Left lung (tissue), 14 donors: ENCODE measurements at places on chromosomes 6 and 20.
A peak's percentile ranks its signal among the peaks of the same experiment; 100 is the strongest.

- DNase-seq, result no peak
These were observed 371.8 kb downstream of the MAFB start for GRCh38 chr20:40317156-40317790.

GRCh38 chr6:41602864-41603608, 35.2 kb upstream of the MDFI start:
- DNase-seq, result peak; percentile 85

- no peak for DNase-seq
These were observed 65.2 kb downstream of the TRAM2 start for GRCh38 chr6:52511572-52512151.

GRCh38 chr20:24528583-24529368, 59.3 kb downstream of the SYNDIG1 start:
- no peak for DNase-seq

- DNase-seq, result no peak
These were observed 106.0 kb downstream of the SYCP2 start for GRCh38 chr20:59827138-59828056.

GRCh38 chr6:16533210-16533609, 228.1 kb downstream of the ATXN1 start:
- DNase-seq, result no peak

GRCh38 chr20:63112491-63113219, 103.3 kb downstream of the YTHDF1 start:
- DNase-seq, result no peak

- no peak for DNase-seq
These were observed 55.5 kb downstream of the CD2AP start for GRCh38 chr6:47532981-47533585.

GRCh38 chr20:38875175-38875993, 50.8 kb upstream of the FAM83D start:
- DNase-seq, result no peak

DNA sequence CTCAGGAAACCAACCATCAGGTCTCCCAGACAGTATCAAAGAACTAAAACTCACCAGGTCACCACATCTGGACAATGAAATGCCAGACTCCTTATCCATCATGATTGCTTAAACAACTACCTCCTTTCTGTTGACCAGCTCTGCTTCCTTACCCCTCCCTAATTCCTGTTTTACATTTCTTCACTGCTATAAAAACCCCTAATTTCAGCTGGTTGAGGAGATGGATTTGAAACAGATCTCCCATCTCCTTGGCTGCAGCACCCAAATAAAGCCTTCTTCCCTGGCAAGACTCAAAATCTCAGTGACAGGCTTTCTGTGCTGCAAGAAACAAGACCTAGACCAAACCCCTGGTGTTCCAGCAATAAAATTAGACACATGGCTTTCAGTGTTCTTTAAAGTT, 40.3 kb downstream of the MYLK4 start:
- DNase-seq, result no peak

GRCh38 chr20:36091561-36092397, 62.8 kb upstream of the EPB41L1 start:
- peak; percentile 74 for DNase-seq

DNA sequence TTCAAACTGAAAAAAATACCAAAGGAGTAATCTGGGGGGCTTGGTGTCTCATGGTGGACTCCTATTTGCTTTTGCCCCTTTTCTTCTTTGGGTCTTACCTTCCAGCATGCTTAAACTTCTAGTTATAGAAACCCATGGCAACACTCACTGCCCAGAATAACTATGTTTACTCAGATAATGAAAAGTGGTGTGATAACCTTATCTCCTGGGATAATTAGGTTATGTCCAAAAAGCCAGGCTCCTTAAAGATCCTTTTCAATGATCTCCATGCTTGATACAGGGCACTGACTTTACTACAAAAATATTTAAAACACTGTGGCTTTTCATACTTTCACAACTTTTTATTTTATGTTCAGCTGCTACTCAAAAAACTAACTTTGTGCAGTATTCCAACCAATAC, 245.6 kb downstream of the PRKN start:
- DNase-seq, result no peak

GRCh38 chr6:133697666-133698065, 191.2 kb upstream of the TCF21 start:
- no peak for DNase-seq

DNA sequence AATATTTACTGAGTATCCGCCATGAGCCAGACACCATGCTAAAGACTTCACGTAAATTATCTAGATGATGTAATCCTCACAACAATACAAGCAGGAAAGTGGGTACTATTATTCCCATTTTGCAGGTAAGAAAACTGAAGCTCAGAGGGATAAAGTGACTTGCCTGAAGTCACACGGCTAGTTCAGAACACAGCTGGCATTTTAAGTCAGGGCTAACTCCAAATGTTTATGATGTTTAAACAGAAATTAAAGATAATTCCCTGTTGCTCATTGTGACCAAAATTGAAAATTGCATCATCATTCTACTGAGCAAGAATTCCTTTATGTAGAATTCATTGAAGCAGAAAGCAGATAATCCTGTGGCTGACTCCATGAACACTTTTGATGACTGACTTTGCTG, 71.3 kb upstream of the STXBP5 start:
- DNase-seq, result no peak

- DNase-seq, result no peak
These were observed 33.2 kb downstream of the RNF144B start for GRCh38 chr6:18420328-18420727.

DNA sequence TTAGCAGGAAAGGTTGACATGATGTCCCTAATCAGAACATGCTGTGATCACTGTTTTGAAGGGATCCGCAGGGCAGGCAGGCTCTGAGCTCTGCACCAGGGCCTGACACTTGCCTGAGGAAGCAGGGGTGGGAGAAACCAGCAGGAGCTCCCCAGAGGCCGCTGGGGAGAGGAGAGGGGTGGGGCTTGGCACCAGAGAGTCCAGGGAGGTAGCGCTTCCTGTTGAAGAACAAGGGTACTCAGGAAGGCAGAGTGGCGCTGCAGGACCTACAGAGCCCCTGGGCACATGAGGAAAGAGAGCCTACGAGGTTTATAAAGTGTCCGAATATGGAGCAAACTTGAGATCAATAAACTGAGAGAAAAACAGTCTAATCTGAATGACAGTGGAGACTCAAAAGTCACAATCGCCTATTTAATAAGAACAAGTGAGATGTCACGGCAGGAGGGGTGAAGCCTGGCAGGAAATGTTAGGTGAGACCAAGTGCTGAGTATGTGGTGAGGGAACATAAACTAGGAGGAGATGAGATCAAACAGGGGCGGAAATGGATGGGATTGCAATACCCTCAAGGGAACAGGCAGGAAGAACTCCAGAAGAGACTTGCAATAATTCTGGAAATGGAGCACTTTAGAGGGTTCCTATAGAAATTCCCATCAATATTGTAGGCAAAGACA, 5.8 kb upstream of the TBXT start:
- DNase-seq, result peak; percentile 42

DNA sequence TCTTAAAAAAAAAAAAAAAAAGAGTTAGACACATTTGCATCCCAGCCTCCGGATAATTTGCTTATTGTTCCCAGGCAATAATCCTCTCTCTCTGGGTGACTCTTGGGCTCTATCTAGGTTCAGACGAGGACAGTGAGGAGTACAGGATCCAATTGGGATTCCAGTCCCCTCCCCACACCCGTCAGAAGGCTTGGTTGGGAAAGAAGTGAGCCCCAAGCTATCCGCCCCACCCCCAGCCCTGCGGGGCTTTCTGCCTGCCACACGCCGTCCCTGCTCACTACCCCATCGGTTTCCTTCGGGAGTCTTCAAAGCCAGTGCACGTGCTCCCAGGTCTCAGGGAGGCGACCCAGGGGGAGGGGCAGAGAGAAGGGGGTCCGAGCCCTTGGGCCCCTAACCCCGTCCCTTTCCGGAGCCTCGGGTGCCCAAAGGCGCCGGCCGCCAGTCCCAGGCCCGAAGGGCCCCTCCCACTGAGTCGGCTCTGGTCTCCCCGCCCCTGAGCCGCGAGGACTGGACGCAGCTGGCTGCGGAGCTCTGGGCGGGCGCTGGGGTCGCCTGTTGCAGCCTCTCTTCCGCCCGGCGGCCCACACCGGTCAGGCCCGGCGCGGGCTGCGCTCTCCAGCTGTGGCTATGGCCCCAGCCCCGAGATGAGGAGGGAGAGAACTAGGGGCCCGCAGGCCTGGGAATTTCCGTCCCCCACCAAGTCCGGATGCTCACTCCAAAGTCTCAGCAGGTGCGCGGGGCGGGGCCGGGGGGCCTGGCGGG, 2.5 kb downstream of the MYMX start:
- peak; percentile 95 for DNase-seq

GRCh38 chr20:3156811-3157619, 2.6 kb downstream of the FASTKD5 start:
- DNase-seq, result no peak

DNA sequence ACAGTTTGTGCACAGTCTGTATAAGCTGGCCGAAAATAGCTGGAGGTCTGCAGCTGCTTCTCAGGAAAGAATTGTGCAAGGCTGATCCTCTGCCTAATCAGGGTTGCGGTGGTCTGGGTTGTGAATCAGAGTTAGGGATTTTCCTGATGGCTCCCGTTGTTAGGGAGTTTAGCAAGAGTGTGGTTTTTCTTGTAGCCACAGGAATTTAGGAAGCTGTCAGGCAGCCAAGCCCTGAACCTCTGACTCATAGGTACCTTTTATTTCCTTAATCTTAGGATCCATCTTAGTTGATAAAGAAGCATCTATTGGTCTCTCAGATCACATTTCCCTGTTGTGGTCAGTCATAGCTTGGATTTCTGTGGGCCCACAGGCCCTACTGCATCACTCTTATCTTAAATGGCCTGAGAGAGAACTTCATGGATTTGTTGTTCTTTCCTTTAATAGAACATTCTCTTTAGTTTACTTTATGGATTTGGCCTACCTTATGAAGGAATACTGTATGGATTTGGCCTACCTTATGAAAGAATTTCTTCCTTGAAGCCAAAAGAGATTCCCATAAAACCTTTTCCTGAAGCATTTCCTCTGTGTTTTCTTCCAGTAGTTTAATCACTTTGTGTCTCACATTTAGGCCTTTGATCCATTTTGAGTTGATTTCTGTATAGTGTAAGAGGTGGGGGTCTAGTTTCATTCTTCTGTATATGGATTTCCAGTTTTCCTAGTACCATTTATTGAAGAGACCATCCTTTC, 10.3 kb downstream of the KIF25 start:
- no peak for DNase-seq

- DNase-seq, result no peak
These were observed 6.0 kb upstream of the FASTKD5 start for GRCh38 chr20:3165473-3166337.

- no peak for DNase-seq
These were observed 74.1 kb upstream of the TOX2 start for GRCh38 chr20:43840382-43841070.

- peak; percentile 78 for DNase-seq
These were observed 505 bp upstream of the WRNIP1 start for GRCh38 chr6:2764610-2765165.

DNA sequence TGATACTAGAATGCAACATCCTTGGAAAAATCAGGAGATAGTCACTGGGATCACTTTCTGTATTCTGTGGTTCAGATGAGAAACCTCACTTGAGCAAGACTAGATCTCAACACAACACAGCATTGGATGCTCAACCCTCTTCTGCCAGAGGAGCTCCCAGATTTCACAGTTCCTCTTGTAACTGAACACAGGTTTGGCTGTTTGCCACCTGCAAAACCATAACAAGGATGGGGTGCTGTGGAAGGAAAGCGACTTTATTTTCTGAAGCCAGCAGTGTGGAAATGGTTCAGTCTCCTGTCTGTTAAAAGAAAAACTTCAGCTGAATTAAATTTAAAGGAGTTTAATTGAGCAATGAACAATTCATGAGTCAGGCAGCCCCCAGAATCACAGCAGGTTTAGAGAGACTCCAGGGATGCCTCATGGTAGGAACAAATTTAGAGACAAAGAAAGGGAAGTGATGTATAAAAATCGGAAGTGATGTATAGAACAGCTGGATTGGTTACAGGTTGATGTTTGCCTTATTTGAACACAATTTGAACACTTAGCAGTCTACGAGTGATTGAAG, 149.9 kb upstream of the UST start:
- no peak for DNase-seq

DNA sequence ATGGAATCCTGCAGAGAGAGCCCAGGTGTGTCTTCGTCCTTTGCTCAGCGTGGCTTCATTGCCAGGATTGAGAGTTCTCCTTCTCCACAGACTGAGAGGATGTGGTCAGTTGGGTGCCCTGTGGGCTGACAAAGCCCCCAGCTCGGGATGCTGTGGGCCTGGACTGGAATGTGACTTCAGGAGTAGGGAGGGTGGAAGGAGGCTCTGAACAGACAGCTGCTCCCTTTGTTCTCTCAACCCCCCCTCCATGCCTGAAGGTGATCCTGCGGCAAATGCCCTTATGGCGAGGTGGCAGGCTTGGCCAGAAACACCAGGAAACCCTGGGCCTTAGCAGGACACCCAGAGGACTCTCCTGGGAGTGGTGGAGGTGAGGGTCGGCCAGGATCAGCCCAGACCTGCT, 1.8 kb upstream of the CST5 start:
- DNase-seq, result no peak

GRCh38 chr6:72175916-72176315, 289.6 kb downstream of the RIMS1 start:
- DNase-seq, result no peak

GRCh38 chr6:130158548-130158947, 64.2 kb downstream of the SAMD3 start:
- no peak for DNase-seq
